NCI-H1105 treated with DMSO at 0.1 percent for 48 hours (cell line): ENCODE measurements at places on chromosomes 5 and 9.

- DNase-seq: no peak
These were observed 212.3 kb downstream of the TRIM36 start for GRCh38 chr5:114957384-114957783.

DNA sequence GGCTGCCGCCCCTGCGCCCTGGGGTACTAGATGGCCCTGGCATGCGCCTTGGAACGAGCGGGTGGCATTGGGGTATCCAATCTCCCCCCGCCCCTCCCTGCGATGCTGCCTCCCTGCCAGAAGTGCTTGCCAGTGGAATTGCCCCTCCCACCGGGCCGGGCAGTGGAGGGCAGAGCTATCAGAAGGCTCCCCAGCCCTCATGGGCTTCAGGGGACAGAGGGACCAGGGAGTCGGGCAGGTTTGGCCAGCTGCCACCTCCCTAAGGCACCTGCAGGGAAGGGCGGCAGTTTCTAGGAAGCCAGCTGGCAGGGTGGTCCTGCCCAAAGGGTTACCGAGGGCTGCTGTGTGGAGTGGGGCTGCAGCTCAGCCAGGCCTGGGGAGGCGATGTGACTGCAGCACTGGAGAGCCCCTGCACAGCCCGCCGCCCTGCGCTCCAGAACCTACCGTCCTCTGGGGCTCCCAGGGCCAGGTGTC is 52.8 kb upstream of the EGFL7 start:
- peak; percentile 74 for DNase-seq

GRCh38 chr5:10934783-10935355 is 173.8 kb upstream of the DAP start:
- peak; percentile 72 for DNase-seq

DNA sequence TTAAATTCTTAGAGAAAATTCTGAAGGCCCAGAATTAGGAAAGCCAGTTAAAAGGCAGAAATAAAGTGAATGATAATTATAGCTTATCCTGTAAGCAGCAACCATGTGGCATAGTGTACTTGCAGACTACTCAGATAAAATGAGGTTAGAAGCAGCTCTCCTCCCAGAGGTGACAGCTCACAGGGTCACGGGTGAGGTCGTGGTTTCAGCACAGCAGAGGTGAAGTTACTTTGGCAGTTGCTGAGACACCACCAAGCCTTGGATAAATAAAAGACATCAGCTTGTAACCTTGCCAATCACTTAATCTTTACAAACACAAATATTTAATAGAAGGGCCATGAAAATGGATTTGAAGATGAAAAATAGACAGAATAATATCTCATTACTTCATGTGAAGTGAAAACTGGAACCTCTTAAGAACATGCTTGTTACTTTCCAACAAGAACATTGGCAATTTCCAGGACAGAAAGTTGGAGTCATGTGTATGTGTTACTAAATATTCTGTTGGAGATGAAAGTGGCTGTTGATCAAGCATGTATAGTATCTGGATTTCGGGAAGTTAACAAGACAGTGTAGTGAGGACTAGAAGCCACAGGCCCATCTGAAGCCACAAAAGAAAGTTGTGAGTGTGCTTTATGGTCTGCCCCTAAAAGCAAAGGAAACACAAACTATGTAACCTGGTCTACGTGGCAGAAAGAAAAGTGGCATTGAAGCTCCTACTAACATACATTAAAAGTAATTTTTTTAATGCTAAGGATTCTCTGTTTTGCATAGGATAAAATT is 134.4 kb downstream of the ERCC6L2 start:
- DNase-seq: no peak

GRCh38 chr5:152477536-152477935 is 72.5 kb upstream of the NMUR2 start:
- no peak for DNase-seq

DNA sequence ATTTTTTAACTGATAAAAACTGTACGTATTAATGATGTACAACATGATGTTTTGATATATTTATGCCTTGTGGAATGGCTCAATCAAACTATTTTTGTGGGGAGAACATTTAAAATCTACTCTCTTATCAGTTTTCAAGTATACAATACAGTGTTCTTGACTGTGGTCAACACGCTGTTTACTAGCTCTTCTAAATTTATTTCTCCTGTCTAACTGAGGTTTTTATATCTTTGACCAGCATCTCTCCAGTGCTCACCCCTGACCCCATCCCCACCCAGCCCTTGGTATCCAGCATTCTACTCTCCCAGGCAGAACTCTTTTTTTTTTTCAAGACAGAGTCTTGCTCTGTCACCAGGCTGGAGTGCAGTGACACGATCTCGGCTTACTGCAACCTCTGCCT is 169.6 kb upstream of the SNX2 start:
- no peak for DNase-seq

DNA sequence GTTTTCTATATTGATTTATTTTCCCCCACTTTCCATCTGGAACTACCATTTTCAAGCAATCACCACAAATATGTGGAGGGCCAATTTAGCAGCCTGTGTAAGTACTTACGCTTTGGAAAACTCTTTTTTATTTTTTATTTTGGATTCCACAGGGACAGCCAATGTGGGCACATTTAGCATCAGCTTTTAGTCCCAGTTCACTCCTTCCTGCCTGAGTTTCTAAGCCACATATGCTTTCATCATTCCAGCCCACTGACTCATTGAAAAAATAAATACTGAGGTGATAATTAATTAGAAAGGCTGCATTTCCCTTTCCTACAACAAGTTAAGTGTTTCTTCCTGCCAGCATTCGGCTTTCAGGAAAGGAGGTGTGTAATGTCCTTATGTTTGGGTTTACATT is 76.8 kb downstream of the TMEM167A start:
- DNase-seq: no peak

GRCh38 chr5:169980418-169981053 is at the start of gene INSYN2B:
INSYN2B (minus strand) TSS chr5:169980495; CDS start chr5:169883898, 96,597 bp downstream.
- peak; percentile 54 for DNase-seq

DNA sequence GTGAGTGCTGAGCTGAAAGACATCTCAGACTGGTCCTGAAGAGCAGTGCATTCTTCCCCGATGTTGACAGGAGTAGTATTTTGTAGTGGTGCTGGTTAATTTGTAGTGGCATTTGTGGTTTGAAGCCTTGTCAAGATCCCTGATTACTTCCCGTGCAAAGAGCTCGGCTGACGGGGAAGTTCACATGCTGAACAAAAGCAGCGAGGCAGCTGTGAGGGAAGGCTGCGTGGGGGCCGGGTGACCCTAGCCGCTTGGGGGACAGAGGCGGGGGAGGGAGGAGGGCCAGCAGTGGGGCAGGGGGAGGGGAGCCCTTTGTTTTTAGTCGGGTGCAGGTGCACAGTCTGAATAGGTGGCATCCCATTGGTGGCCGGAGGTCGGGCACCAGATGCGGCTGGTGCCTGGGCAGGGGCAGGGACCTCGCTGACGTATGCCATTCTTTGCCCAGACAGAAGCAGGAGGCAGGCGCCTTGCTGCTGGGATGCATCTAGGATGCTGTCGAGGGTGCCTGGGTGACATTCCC is 64.7 kb downstream of the CRB2 start:
- DNase-seq: no peak

DNA sequence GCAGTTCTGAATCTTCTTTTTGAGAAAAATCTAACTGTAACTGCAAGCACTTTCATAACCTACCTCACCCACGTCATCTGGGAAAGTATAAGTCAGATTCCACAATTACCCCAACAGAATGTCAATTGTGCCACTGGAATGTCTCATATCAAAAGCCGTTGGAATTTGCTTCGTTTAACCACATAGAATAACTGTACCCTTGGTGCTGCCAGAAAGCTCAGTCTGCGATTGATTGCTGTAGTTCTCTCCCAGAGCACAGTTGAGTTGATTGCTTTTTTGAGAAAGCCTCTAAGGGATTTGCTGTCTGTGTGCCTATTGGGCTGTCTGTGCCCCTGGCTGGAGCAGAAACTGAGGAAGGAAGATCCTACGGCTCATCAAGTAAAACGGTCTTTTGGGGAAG is 583.6 kb downstream of the TMEM38B start:
- no peak for DNase-seq

- DNase-seq: no peak
These were observed 161.1 kb downstream of the COL23A1 start for GRCh38 chr5:178429156-178429468.

DNA sequence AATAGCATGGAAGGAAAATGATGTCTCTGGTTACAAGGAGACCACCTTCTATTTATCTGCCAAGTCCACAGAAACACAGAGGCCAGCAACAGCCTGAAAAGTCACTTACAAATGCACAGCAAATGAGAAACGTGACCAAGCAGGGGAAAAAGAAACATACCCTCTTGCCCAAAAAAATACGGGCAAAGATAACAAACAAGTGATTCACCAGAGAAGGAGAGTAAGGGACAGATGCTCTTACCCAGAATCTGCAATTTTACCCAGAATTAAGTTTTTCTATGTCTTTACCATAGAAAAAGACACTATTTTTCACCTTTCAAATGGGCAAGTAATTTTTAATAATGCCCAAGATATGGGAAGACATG is 28.1 kb downstream of the CAMSAP1 start:
- DNase-seq: no peak

DNA sequence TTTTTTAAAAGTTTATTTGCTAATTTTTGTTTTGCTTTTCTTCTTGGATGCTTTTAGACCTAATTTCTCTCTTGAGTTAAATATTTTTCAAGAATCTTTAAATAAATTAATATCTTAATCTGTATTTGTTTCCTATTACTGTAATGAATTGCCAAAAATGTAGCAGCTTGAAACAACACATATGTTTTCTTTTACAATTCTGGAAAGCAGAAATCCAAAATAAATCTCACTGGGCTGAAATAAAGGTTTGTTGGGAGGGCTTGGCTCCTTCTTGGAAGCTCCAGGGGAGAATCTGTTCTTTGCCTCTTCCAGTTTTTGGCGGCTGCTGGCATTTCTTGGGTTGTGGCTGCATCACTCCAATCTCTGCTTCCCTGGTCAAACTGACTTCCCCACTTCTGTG is 658.1 kb upstream of the ARRDC3 start:
- DNase-seq: no peak

GRCh38 chr9:112493393-112494137 is 6.9 kb downstream of the KIAA1958 start:
- DNase-seq: no peak

DNA sequence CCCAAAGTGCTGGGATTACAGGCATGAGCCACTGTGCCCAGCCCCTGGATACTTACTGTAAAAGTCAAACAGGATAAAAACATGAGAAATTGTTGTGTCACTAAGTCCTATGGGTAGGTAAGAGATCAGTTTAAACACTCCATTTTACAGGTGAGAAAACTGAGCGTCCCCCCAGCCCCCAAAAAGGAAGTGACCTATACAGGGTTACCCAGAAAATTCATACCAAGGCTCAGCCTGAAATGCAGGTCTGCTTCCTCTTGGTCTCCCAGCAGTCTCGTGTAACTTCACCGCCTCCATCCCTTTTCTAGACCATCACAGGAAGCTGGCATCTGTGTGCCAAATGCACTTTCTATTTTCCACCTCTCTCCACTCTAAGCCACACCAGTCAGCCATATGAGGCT is 57.2 kb downstream of the TMOD1 start:
- DNase-seq: no peak

DNA sequence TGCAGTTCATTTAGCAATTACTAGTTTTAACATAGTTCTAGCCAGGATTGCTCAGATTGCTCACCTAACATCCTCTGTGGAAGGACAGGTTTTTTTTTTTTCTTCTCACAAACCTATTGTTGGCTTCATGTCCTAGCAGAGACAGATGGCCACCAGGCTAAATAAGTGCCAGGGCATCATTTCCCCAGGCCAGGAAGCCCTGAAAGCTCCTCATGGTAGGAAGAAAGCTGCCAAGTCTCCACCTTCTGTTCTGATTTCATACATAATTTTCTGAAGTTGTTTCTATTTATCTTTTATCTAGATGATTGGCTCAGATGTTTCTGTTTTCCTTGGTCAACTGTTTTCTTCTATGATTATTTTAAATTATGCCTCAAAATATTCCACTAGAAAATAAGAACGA is 31.0 kb downstream of the EFCAB9 start:
- DNase-seq: no peak

DNA sequence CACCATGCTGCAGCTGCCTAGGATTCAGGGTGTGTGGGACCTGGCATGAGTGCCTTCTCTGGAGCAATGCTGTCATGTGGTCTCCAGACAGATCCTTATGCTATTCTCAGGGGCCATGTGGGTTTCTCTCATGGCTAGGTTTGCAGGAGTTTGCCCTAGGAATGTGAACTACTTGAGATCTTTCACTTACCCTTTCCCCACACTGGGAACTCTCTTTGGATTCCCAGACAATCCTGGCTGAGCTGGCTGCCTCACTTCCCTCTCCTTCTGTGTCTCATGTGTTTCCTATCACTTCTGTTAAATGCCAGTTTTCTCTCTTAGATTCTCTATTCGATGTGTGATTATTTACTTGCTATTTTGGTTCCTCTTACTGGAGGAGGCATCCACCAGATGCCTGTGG is 270.2 kb upstream of the RASA1 start:
- DNase-seq: no peak

DNA sequence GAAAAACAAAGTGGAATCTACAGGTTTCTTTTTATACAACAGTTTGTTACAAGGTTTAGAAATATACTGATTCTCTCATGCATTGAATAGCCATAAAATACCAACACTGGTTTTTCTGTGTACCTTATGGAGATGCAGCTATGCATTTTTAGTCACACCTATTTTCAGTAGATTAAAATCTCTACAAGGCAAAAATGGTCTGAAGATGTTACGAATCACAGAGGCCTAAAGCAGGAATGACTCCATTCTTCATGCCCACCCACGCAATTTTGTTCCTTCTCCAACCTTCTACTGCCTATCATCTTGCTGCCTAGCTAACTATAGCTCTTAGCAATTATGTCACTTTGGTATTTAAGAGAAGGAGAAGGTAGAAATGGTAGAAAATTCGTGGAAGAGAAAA is 9.9 kb downstream of the PLK2 start:
- no peak for DNase-seq

GRCh38 chr5:169273451-169273850 is 27.5 kb downstream of the SLIT3 start:
- DNase-seq: no peak

DNA sequence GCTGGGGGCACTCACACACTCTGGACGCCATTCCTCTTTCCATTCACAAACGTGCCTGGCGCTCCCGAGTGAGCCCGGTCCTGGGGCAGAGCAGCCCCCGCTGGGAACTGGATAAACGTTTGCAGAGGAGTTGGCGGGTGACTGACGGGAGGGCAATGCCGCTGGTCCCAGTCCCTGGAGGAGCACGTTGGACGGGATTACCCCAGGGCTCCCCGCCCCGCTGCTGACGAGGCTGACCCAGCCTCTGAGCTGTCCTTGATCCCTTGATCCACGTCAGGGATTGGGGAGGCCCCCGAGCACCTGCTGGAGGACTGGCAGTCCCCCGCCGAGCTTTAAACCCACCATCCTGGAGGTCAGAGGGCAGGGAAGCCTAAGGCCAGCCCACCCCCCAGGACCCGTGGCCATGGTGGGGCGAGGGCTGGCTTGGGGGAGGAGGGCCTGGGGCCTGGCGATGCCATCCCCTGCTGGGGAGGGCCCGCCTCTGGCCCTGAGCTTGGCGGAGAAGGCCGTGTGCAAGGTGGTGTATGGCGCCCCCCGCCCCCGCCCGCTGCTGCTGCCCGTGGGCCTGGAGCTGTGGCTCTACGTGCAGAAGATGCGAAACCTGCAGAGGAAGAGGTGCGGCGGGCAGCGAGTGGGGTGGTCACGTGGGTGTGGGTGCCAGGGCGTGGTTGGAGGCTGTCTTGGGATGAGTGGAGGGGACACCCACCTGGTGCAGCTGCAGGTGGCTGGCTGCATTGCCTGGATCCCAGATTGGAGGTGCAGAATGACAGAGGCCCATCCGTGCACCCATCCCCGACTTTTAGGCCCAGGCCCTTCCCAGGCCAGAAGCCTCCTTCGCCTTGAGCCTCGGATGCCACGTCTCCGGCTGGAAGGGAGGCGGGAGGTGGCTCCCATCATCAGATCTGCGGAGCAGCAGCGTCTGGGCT is 4.5 kb downstream of the GPSM1 start:
- DNase-seq: no peak
